Thoracic aorta endothelial cell (primary cell): ENCODE measurements at places on chromosomes 7 and 10. TPM values are rescaled to one million over a fixed set of nuclear protein-coding genes. Genes with fewer than 3 reads are reported as not detected.

Gene LEP
- total RNA-seq = not detected in 2 replicates

Gene PARP12
- total RNA-seq = 44.5 and 59.9 TPM in 2 replicates

Gene OGDHL
- total RNA-seq = 0.22 and 0.27 TPM in 2 replicates

Gene MEIG1
- 1.1 TPM in 1 of 2 replicates, not detected in the other for total RNA-seq

Gene TAS2R41
- not detected in 2 replicates for total RNA-seq
